ENCODE measurements at places on chromosomes 1 and 21. TPM values are rescaled to one million over a fixed set of nuclear protein-coding genes. Genes with fewer than 3 reads are reported as not detected.

DNA sequence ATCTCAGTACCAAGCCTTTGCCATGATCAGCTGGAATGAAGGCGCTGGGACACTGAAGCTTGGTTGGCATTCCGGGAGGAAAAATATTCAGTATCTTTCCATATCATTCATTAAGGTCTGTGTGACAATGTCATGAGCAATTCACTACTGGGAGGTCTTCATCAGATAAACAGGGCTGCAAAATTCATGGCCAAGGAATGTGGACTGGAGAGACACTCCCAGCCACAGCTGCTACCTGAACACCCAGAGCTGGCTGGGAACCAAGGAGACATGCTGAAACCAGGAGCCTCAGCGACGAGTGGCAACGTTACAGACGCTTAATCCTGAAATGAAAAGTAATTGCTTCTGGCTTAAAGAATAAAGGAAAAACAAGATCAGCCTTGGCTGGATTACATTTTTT, 30.6 kb upstream of the DDAH1 start:
- peaks cover 28% of the 10 kb centered on the region for H3K36me3 ChIP-seq
- H3K4me1 ChIP-seq: peaks cover 33% of the 10 kb centered on the region
- peak overlapping the region; percentile 9 for H3K4me3 ChIP-seq

DNA sequence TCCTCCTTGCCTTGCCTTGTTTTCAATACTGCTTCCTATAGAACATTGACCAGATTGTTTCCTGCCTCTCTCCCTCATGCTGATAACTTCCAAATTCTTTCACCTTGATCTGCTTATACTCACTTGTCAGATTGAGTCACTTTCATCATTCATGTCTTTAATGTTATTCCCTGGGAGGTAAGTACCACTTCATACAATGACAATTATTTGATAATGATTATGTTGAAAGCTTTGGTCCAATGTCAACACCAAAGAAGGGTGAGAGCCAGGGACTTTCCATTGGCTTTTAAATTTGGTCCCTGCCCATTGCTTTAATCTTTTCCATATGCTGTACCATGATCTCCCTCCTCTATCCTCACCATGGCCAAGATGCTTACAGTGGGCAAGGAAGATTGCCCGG, 137.4 kb downstream of the SYT2 start:
- no peaks in the 10 kb centered on the region for H3K27me3 ChIP-seq
- H3K27ac ChIP-seq: no peak overlapping the region
- H3K36me3 ChIP-seq: no peaks in the 10 kb centered on the region
- H3K4me1 ChIP-seq: peaks cover 30% of the 10 kb centered on the region
- DNase-seq: no peak
- H3K4me3 ChIP-seq: no peak overlapping the region

GRCh38 chr1:228378090-228378872, 28.4 kb downstream of the TRIM11 start:
- peaks cover 4% of the 10 kb centered on the region for H3K4me1 ChIP-seq
- H3K4me3 ChIP-seq: peak overlapping the region; percentile 56
- H3K27ac ChIP-seq: no peak overlapping the region
- DNase-seq: peak; percentile 51
- no peaks in the 10 kb centered on the region for H3K27me3 ChIP-seq

- no peaks in the 10 kb centered on the region for H3K36me3 ChIP-seq
- H3K4me1 ChIP-seq: peaks cover 59% of the 10 kb centered on the region
- H3K27me3 ChIP-seq: no peaks in the 10 kb centered on the region
- H3K4me3 ChIP-seq: peak overlapping the region; percentile 26
These were observed 44.9 kb upstream of the COL6A2 start for GRCh38 chr21:46052703-46053651.

DNA sequence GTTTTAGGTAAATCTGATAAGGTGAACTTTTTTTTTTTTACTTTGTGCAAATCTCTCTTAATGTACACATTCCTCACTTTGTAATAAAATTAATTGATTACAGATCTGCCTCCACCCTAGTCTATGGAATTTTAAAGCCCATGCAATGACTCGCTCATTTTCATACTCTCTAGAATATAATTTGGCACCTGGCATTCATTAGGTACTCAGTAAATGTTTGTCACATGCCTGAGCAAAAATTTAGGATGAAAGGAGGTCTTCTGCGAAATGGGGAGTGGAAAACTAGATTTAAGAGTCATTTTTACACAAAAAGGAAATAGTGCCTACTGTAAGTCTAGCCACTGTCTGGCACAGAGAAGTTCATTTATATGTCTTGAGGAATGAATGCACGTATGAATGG, 350.1 kb downstream of the DPYD start:
- H3K27me3 ChIP-seq: no peaks in the 10 kb centered on the region
- no peaks in the 10 kb centered on the region for H3K4me1 ChIP-seq
- H3K27ac ChIP-seq: no peak overlapping the region

- H3K36me3 ChIP-seq: no peaks in the 10 kb centered on the region
- no peak overlapping the region for H3K4me3 ChIP-seq
- H3K27ac ChIP-seq: no peak overlapping the region
- H3K4me1 ChIP-seq: peaks cover 13% of the 10 kb centered on the region
- no peaks in the 10 kb centered on the region for H3K27me3 ChIP-seq
These were observed 30.9 kb downstream of the SKI start for GRCh38 chr1:2258996-2259395.

DNA sequence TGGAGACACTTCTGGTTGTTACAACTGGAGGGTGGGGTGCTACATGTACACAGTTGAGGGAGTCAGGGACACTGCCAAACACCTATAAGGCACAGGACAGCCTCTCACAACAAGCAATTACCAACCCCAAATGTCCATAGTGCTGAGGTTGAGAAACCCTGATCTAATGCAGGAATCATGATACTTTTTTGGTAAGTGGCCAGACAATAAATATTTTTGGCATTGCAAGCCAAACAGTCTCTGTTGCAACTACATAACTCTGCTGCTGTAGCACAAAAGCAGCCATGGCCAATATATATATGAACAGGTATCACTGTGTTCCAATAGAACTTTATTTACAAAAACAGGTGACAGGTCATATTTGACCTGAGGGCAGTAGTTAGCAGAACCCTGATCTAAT, 177.5 kb downstream of the ASTN1 start:
- no peak overlapping the region for H3K27ac ChIP-seq

DNA sequence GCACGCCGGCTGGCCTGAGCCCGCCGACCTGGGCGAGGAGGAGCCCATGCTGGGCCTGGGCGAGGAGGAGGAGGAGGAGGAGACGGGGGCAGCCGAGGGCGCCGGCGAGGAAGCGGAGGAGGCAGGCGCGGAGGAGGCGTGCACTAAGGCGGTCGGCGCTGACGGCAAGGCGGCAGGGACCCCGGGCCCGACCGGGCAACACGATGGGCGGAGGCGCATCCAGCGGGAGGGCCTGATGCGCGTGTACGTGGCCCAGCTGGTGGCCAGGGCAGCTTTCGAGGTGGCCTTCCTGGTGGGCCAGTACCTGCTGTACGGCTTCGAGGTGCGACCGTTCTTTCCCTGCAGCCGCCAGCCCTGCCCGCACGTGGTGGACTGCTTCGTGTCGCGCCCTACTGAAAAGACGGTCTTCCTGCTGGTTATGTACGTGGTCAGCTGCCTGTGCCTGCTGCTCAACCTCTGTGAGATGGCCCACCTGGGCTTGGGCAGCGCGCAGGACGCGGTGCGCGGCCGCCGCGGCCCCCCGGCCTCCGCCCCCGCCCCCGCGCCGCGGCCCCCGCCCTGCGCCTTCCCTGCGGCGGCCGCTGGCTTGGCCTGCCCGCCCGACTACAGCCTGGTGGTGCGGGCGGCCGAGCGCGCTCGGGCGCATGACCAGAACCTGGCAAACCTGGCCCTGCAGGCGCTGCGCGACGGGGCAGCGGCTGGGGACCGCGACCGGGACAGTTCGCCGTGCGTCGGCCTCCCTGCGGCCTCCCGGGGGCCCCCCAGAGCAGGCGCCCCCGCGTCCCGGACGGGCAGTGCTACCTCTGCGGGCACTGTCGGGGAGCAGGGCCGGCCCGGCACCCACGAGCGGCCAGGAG, 7.2 kb upstream of the IBA57 start:
- peaks cover 14% of the 10 kb centered on the region for H3K4me1 ChIP-seq
- peaks cover 7% of the 10 kb centered on the region for H3K27me3 ChIP-seq
- DNase-seq: no peak
- H3K27ac ChIP-seq: no peak overlapping the region
- H3K36me3 ChIP-seq: no peaks in the 10 kb centered on the region

Gene AMY2B
- total RNA-seq: 1.7 TPM

Gene NT5C1A
- total RNA-seq: not detected

DNA sequence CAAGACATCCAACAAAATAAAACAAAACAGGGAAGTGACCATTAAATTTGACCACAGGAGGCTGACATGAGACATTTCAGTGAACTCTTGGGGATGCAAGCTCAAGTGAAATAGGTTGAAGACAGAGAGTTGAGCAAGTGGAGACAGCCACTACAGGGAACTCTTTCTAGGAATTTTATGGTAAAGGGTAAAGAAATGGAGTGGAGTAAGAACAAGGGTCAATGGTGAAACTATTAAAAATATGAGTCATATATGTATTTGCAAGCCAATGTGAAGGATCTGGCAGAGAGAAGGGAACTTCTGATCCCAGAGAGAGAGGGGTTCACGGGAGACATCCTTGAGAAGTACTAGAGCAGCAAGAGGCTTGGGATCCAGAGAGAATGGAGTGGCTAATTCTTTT, 9.1 kb upstream of the TRABD2B start:
- H3K27ac ChIP-seq: no peak overlapping the region
- H3K4me3 ChIP-seq: no peak overlapping the region
- DNase-seq: no peak
- H3K27me3 ChIP-seq: no peaks in the 10 kb centered on the region

GRCh38 chr1:236168716-236169429, 26.5 kb downstream of the GPR137B start:
- no peak for DNase-seq
- H3K27ac ChIP-seq: no peak overlapping the region
- no peaks in the 10 kb centered on the region for H3K4me1 ChIP-seq

DNA sequence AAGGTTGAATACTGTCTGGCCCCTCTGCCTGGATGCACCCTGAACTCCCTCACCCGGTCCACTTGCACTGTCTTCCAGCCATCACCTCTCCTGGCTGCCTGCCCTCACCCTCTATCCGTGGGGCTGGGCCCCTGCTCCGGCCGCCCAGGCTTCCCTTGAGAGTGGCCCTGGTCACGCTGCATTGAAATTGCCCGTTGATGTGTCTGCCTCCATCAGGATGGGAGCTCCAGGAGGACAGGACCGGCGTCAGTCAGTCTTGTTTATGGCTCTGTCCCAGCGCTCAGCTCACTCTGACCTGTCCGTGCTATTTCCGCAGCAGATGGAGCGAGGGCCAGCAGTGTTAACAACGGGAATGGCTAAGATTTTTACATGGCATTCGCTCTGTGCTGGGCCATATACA, 34.9 kb downstream of the FOXO6 start:
- H3K27ac ChIP-seq: no peak overlapping the region
- no peaks in the 10 kb centered on the region for H3K4me1 ChIP-seq
- H3K36me3 ChIP-seq: no peaks in the 10 kb centered on the region
- H3K27me3 ChIP-seq: peaks cover 35% of the 10 kb centered on the region

- DNase-seq: no peak
- no peak overlapping the region for H3K4me3 ChIP-seq
- H3K27ac ChIP-seq: no peak overlapping the region
These were observed 19.9 kb upstream of the NEK2 start for GRCh38 chr1:211695135-211695816.

- H3K4me3 ChIP-seq: no peak overlapping the region
- peaks cover 77% of the 10 kb centered on the region for H3K27me3 ChIP-seq
- H3K36me3 ChIP-seq: no peaks in the 10 kb centered on the region
- H3K27ac ChIP-seq: no peak overlapping the region
- no peak for DNase-seq
These were observed 10.6 kb downstream of the GFI1 start for GRCh38 chr1:92476071-92476631.

Gene F13B
- total RNA-seq: not detected

Gene SPATA45
- total RNA-seq: 0.65 TPM

Gene LYPLAL1
- 26.1 TPM for total RNA-seq

GRCh38 chr1:221747839-221748238, 6.0 kb upstream of the DUSP10 start:
- no peaks in the 10 kb centered on the region for H3K27me3 ChIP-seq
- DNase-seq: no peak
- peaks cover 3% of the 10 kb centered on the region for H3K4me1 ChIP-seq
- H3K36me3 ChIP-seq: no peaks in the 10 kb centered on the region
- H3K4me3 ChIP-seq: no peak overlapping the region

DNA sequence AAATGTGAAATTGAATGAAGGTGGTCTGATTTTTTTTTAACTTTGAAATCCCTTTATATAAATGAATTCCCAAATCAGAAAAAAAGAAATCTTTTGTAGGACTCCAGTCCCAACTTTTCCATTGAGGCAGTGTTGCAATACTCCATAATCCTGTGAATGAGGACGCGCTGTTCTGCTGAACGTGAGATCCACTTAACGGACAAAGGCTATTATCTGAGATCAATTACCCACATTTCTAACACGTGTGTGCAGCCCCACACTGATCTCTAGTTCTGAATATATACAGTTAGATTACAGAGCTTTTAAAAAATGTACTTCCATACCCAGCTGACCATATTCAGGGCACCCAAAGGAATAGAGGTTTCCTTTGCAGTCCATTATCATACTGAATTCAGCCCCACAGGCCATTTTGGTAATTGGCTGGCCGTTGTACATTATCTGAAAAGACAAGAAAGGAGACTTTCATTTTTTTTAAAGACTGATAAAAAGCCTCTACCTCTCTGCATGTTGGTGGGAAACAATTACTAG, 19.0 kb downstream of the RCC2 start:
- H3K27ac ChIP-seq: no peak overlapping the region
- H3K4me1 ChIP-seq: no peaks in the 10 kb centered on the region
- no peak for DNase-seq
- peaks cover 67% of the 10 kb centered on the region for H3K36me3 ChIP-seq
- no peaks in the 10 kb centered on the region for H3K27me3 ChIP-seq
